GM04503 (cell line): ENCODE measurements at places on chromosomes 4 and X.

- no peak for DNase-seq
Measured at GRCh38 chr4:89221167-89221867, 86.3 kb downstream of the GPRIN3 start.

- DNase-seq, result no peak
Measured at GRCh38 chr4:74219240-74219639, 61.3 kb downstream of the MTHFD2L start.

- DNase-seq, result no peak
Measured at GRCh38 chr4:82553020-82553419, 8.8 kb downstream of the TMEM150C start.

DNA sequence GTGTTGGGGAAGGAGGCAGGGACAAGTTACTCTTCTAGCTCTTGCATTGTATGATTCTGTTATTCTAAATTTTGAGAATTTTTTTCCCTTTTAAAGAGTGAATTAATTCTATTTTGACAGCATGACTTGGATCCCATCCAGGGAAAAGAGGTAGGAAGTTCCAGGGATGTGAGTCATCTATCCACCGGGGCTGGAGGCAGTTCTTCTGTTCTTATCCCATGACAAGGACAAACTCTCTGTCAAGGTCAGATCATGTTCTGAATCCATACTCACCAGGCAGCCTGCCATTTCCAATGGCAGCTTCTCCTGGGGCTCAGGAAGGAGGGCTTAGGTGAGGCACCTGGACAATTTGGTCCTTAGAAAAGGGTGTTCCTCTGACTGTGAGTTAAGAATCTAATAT lies 132.0 kb upstream of the MED14 start:
- no peak for DNase-seq
